CD4-positive, alpha-beta T cell treated with Interferon gamma for 1 hour (primary cell): ENCODE measurements at places on chromosomes 4 and X.

DNA sequence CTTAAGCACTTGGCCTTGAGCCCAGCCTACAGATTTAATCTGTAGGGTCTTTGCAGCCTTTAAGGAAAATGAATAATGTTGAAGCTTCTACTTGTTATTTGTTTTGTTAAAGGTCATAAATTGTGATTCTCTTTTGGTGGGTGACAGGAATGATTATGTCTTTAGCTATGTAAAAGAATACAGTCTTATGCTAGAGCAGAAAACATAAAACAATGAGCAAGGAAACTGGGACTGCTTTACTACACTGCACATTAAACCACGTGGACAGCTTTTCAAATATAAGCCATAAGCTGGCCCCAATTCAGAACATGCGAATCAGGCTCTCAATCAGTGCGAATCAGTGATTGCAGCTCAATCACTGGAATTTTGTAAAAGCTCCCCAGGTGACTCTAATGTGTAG is 40.9 kb upstream of the TBC1D19 start:
- no peak for DNase-seq

GRCh38 chr4:184574861-184575260 is 74.4 kb downstream of the CASP3 start:
- no peak for DNase-seq

GRCh38 chrX:50000937-50001542 is 78.6 kb downstream of the CLCN5 start:
- no peak for DNase-seq

- no peak for DNase-seq
These were observed 348.8 kb downstream of the GBA3 start for GRCh38 chr4:23041501-23041900.

DNA sequence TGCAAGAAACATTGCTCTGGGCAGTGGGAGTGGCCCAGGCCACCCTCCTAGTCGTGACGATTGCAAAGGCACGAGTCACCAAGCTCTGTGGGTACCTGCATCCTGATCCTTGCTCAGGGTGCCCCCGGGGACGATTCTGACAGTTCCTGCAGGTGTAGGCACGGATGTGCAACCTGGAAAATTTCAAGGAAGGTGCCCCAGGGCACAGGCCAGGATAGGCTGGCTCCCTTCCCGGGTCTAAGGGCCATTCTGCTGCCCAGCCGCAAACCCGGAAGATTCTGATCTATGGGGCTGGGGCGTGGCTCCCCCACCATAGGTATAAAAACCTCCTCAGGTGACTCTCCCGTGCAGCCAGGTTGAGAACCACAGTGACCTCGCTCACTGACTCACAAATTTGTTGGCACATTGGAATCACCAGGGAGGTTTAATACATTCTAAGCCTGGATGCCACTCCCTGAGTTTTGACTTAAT is 228.5 kb downstream of the PTTG2 start:
- DNase-seq, result no peak

DNA sequence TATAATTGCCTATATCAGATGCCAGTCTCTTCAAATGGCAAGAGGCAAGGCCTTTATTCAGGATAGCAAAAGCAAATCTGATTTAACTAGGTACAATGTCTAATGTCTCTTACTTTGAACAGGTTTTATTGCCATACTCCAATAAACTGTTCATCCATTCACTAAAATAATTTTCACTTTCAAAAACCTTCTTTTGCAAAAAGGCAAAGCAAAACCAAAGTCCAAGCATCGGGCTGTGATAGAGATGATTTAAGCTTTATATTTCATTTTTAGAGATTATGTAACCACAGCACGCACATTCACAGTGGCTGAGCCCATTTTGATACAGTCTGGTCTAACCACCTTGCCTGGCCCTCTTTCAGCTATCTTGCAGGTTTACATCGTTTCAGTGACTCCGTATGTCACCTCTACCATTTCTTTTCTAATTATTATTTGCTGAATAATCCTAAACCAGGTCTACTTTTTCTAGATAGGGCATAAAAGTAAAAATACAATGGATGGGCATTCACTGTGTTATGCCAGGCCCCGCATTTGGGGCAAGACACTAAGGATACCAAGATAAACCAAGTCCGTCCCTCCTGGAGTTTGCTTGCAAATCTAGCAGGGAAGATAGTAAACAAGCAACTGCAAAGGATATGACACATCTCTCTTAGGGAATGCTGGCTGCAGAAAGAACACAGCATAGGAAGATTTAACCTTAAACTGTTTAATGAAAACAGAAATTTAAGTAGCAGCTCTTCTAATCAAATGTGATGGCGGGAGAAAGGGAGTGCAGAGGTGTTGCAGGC is 1.8 kb downstream of the CASP3 start:
- no peak for DNase-seq

- DNase-seq, result no peak
These were observed 22.0 kb downstream of the CPZ start for GRCh38 chr4:8614365-8615193.

- DNase-seq, result no peak
These were observed 3.1 kb upstream of the OCIAD2 start for GRCh38 chr4:48909697-48910096.

DNA sequence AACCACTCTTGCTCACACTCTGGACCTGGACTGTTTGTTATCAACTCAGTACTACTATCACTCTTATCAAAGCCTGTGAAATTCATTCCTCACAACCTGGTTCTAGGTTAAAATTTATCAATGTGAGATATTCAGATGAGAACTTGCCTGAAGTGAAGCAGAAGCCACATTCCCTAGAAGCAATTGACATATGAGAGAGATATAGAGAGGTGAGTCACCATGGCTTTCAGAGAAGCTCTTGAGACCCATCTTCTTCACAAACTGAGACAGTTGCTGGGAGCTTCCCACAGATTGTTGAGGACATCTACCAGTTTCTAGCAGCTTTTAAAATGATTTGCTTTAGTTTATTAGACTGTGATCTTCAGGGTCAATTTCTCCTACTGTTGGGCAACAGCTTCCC is 316.9 kb upstream of the TET2 start:
- DNase-seq, result no peak

- DNase-seq, result no peak
These were observed 1360.0 kb downstream of the TECRL start for GRCh38 chr4:63049278-63049677.

GRCh38 chr4:141885112-141885511 is 248.7 kb downstream of the IL15 start:
- no peak for DNase-seq

GRCh38 chr4:23058165-23058776 is 365.5 kb downstream of the GBA3 start:
- DNase-seq, result no peak

GRCh38 chr4:127352220-127353113 is 280.3 kb upstream of the INTU start:
- no peak for DNase-seq

DNA sequence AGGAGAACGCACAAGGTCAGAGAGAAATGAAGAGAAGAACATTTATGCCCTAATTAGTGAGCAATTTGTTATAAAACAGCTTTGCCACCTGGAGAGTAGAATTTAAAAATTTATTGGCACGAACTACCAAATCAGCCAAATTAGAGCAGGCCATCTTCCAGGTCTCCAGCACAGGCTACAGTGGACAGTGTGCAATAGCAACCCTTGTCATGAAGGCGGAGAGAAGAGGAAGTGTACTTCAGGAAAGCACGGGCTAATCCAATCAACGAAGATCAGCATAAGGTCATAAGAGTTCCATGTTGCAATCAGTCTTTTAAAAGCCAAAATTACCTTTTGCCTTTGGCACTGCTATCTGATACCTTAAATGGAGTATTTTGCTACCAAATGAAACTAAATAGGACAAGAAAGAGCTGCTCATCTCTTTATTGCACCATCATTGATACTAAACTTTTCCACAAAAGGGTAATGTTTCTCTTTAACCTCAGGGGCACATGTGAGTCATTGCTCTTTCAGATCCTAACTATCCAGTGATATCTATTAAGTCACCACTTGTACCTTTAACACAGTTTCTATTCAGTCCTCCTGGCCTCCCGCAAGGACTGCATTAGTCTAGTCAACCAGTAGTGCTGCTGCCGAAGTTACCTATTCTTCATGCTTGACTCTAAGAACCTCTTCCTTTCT is 19.9 kb downstream of the ANK2 start:
- no peak for DNase-seq

DNA sequence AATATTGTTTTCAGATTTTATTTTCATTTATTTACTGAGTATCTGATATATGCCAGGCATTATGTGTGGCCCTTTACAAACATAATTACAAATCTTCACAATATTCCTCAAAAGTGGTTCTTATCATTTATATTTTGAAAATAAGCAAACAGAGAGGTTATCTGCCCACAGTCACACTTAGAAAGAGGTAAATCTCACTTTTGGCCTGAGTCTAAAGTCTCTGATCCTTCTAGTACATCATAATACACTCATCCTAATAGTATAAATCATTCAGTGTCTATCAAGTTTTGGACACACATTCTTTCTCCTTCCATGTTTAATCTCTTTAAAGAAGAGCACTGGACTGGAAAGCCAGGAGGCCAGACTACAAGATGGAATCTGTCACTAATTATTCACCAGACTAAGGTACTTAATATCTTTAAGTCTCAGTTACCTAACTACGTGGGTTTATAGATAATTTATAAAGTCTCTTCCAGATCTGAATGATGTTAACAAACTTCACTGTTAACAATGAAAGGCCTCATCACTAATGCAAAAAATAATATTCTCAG is 281.3 kb downstream of the PPP3CA start:
- DNase-seq, result no peak

GRCh38 chr4:151806511-151806927 is 45.7 kb upstream of the GATB start:
- DNase-seq, result no peak

- no peak for DNase-seq
These were observed 546.6 kb downstream of the PCDH18 start for GRCh38 chr4:136985683-136986082.

DNA sequence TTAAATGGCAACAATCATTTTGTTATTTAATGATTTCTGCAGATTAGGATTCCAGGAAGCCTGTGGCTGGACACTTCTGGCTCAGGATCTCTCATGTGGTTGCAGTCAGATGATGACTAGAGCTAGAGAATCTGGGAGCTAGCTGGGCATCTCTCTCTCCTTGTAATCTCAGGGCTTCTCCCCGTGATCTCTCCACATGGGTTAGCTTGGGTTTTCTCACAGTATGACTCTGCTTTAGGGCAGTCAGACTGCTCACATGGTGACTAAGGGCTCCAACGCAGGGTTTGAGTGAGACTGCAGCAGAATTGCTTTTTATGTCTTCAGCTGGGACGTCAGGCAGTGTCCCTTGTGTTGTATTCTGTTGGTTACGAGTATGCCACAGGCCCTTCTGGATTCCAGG is 361.4 kb downstream of the CBLL2 start:
- no peak for DNase-seq

DNA sequence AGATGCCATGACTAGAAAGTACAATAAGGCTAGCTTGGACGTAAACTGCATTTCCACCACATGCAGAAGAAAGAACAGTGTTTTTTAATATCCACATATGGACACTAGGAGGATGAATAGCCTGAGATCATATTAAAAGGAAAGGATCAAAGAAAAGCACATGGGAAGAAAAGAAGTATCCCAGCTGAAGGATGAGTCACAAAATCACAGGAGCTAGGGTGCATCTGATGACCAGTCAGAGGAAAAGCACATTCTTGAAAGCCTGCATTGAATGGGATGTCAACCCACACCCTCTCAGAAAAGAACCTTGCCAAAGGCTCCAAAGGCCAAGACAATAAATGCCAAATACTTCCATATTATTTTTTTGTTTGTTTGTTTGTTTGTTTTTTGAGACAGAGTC is 56.8 kb upstream of the PRDX4 start:
- no peak for DNase-seq

DNA sequence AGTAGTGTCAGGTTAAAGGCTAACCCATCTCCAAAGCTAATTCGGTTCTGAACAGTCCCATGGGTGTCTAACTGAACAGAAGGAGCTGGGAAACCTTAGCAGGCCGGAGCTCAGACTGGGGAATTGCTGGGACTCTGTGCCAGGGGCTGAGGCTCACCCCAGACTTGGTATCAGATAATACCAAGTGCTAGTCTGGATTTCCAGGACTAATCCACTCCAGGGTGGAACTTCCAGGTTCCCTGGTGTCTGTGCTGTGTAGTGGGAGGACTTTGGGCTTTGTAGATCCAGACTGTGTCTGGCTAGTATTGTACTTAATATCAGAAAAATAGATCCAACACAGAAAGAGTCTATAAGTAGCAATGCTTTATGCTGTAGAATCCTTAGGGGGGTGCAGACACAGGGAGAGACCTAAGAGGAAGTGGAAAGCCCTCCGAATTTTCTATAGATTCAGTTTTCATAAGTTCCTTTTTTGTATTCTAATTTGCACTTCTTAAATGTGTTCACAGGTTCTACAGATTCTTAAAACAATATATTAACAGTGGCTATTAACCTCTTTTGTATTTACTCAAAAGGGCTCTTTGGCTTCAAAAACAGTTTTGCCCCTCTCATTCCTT is 4.1 kb downstream of the ZNF827 start:
- DNase-seq, result no peak

GRCh38 chr4:150583287-150584110 is 1.5 kb downstream of the MAB21L2 start:
- DNase-seq, result no peak

GRCh38 chr4:77268108-77268507 is 111.1 kb downstream of the CCNG2 start:
- DNase-seq, result no peak

- DNase-seq, result no peak
These were observed 75.2 kb downstream of the INTS12 start for GRCh38 chr4:105633241-105633640.

- DNase-seq, result peak; percentile 37
These were observed 9.7 kb upstream of the GEMIN8 start for GRCh38 chrX:14039344-14039743.

- no peak for DNase-seq
These were observed 4.9 kb downstream of the HUWE1 start for GRCh38 chrX:53681661-53682060.

GRCh38 chrX:65587616-65588526 is 53.3 kb upstream of the LAS1L start:
- DNase-seq, result no peak

DNA sequence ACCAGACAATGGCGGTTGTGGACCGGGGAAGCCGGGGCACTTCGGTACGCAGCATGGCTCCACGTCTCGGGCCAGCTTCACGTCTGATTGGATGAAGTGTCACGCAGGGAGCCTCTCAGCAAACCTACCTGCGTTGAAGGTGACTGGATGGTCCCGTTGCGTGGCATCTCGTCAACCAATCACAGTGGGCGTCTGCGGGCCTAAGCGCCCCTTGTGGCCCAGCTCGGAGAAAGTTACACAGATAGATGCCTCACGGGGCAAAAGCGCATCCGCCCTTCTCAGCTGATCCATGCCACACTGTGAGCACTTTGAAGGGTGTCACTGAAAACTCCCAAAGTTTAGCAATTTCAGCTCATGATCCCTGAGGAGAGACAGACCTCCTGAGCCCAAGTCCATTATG is at the start of gene H2BW1:
Gene H2BW1, minus strand, starts transcription at position 103 of the 400 bp plus-strand sequence. CDS start 132 bp downstream, outside the sequence.
- no peak for DNase-seq

GRCh38 chr4:158428242-158428641 is 93.4 kb upstream of the RXFP1 start:
- no peak for DNase-seq
